KBM-7 (cell line): ENCODE measurements at places on chromosomes 6 and 20.

GRCh38 chr6:135675862-135676261 lies 175.6 kb upstream of the PDE7B start:
- DNase-seq: peak; percentile 38

GRCh38 chr20:58349570-58349969 lies 39.5 kb upstream of the VAPB start:
- no peak for DNase-seq

DNA sequence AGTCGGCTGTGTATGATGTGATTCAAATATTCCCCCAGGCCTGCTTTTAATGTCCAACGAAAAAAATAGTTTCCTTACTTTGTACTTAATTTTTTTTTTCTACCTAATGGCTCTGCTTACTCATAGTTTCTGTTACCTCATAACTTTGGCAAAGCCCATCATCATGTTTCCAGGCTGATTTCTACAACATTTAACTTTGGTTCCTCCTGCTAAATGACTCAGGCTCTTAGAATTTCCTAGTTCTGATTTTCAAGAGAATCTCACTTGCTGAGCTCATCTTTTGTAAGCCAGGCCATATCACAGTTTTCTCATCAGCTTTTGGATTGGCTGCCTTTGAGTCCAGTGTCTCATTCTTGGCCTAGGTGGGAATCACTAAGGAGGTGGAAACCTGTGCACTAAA lies 323.1 kb downstream of the HDGFL1 start:
- DNase-seq: no peak

DNA sequence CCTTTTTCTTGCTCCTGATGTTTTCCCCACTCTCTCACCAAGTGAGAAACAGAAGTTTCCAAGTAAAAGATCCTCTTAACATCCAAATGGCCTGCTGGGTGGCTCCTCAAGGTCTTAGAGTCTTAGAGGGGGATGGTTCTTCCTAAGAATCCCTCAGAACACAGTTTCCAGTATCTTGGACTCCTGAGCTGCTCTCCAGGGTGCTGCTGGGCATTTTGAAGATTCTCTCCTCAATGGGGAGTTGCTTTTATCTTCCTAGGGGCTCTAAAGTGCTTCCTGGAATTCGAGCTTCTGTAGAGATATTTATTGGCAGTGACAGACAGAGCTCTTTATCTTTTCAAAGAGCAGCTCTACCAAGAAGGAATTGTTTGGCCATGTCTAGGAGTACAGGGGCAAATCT lies 70.8 kb upstream of the SLC35B3 start:
- no peak for DNase-seq

- no peak for DNase-seq
Observed at GRCh38 chr6:104050455-104050854, 809.3 kb downstream of the HACE1 start.

DNA sequence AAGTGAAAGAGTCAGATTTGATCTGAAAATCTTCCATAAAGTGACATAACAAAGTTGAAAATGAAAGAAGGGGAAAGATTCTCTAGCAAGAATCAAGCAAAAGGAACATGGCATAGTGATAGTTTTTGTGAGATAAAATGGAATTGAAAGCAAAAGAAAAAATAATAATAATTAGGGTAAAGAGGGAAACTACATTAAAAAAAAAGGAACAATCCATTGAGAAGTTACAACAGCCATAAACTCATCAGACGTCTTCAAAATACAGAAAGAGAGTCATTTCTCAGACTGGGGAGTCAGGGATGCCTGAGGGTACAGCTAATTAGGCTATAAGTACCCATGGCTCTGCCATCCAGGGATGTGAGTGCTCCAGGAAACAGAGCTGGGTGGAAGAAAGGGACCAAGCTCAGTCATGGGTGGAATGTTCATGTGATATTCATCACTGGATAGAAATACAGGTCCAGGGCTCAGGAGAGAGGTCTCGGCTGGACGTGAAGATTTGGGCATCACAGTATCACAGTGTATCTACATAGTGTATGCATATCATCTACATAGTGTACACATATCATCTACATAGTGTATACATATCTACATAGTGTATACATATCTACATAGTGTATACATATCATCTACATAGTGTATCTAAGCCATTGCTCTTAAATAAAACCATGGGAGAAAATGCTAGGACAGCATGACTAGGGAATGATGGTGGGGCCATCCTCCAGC lies 29.4 kb downstream of the DUSP22 start:
- no peak for DNase-seq

- no peak for DNase-seq
Observed at GRCh38 chr6:44023586-44024454, 103.4 kb downstream of the MRPL14 start.

GRCh38 chr20:59848182-59848581 lies 85.3 kb downstream of the SYCP2 start:
- no peak for DNase-seq

DNA sequence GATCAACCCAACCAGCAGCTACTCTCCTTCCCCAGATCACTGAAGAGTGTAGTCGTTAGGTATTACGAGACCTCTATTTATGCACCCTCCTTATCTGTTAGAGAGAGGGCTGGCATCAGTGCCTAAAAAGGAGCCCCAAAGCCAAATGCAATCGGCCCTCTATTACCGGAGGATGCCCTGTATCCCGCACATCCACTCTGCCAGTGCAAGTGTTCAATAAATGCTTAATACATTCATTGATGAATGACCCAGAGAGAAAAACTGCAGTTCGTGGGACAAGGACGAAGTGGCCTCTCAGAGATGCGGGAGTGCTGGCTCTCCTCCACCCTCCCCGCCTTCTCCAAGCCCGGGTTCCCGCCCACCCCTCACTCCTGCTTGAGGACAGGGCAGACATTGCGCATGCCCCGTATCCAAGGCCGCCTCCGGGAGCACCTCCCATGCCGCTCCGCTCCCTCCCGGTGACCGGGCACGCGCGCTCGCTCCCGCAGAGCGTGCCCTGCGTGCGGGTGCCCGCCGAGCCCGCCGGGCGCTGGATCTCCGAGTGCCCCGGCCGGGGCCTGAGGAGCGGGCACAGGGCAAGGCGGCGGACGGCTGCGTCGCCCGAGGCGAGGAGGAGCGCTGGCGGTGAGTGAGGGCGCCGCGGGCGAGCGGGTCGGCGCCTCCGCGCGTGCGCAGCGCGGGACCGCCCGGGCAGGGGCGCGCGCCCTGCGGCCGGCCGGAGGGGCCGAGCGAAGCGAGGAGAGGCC lies 27.2 kb upstream of the BTBD3 start:
- peak; percentile 90 for DNase-seq

GRCh38 chr6:8047541-8048292 lies 16.5 kb downstream of the BLOC1S5 start:
- no peak for DNase-seq

GRCh38 chr6:105847433-105847832 lies 238.7 kb upstream of the PRDM1 start:
- DNase-seq: no peak

DNA sequence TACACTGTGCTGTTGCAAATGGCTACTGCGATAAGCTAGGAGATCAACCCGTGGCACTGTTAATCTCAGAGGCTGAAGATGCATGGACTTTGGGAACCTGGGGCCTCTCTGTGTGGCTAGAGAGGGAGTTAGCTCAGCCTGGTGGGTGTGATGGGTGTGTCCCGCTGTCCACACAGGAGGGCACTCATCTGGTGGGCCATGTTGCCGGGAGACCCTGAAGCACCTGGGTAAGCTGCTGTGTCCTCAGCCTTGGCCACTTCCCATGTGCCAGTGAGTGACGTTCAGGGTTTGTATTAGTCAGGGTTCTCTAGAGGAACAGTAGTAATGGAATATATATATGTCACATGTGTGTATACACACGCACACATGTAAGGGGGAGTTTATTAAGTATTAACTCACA lies 132.7 kb downstream of the ERMARD start:
- DNase-seq: no peak

GRCh38 chr6:110815015-110815410 lies 256 bp downstream of the CDK19 start:
- DNase-seq: no peak

- DNase-seq: peak; percentile 63
Observed at GRCh38 chr6:106702451-106703110, 73.2 kb downstream of the QRSL1 start.

DNA sequence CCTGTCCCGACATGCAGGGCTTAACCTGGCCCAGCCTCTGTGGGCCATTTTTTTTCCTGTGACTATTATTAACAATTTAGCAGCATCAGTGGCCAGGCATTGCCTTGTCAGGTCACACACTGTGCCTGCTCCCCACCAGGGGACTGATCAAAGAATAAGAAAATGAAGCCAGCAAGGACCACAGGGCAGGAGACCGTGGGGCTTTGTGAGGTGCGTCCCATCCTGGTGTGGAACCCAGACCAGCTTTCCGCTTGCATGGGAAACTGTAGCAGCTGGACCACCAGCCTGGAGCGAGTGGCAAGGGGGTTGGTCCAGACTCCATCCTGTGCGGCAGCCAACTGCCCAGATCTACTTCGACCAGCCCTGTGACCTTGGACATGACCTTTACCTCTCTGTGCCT lies 218.3 kb downstream of the ANKRD60 start:
- no peak for DNase-seq

- DNase-seq: peak; percentile 78
Observed at GRCh38 chr6:129498950-129499842, 210.8 kb downstream of the ARHGAP18 start.

DNA sequence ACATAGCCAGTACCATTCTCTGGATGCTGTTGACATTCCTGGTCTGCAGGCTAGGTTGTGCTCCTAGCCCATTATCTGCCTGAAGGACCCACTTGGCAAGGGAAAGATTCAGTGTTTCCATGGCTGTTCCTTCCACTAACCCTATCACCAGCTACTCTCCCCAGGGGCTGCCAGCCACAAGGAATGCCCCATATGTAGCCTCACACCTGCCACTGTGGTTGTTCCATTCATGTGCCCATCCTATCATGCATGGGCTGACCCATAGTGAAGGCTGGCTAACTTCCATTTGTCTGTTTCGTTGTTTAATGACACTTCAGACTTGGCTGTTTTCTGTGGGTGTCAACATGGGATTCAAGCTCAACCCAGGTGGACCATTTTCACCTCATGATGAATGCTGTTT lies 25.6 kb upstream of the HLA-A start:
- no peak for DNase-seq

DNA sequence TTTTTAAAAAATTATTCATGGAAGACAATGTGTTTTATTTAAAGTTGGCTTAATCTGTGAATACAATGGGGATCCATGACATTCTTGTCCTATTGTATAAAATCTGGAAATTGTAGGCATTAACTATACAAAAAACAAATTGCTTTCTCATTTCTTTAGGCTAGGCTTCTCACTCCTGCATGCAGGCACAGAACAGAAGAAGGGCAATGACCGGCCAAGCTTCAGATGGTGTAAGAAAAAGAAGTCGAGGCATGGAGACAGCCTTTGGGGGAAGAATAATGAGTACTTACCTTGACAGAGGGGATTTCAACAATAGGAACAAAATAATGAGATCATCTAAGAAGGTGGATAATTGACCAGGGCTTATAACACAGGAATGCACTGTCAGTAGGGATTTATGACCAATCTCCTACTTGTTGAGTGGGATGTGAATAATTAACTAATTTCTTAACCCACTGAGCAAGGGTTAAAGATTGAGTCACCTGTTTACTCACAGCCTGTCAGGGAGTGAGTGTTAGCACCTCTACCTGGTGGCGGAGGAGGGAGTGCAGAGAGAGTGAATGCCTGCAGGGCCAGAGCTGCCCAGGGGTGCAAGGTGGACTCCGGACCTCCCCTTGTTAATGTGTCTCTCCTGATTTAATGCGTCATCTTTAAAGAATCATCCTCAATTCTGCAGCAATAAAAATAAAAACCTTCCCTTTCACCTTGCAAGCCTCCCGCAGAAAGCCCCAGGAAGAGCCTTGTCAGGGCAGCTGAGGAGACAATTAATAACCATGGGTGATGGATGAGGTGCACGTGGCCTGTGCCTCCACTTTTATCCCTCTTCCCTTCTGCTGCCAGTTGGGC lies 3.9 kb downstream of the SLC22A2 start:
- DNase-seq: no peak

GRCh38 chr20:51641866-51642265 lies 99.3 kb upstream of the NFATC2 start:
- no peak for DNase-seq

- DNase-seq: no peak
Observed at GRCh38 chr6:36067374-36068011, 39.9 kb downstream of the MAPK14 start.

DNA sequence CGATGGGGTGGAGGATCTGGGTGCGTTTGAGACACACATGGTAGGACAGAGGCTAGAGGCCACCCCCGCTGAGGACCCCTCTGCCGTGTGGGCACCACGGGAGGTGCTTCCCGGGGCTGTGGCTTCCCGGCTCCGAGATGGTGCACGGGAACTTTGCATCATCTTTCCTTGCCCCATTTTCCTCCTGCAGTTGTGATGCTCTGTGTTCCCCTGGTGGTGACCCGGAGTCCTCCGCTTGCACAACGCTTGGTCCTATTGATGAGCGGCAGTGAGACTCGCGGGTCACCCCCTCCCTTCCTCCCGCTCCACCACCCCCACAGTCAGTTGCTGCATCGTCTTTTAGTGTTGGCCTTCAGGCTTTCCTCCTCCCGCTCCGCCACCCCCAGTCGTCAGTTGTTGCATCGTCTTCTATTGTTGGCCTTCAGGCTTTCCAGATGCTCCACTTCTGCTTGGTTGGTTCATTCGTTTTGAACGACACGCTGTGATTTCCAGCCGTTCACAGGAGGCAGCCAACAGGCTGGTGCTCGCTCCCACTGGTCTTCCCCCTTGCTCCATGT lies 37.3 kb downstream of the PYGB start:
- DNase-seq: peak; percentile 19

GRCh38 chr6:30207619-30208295 lies 5.4 kb downstream of the TRIM26 start:
- no peak for DNase-seq

GRCh38 chr6:154380741-154381140 lies 24.1 kb upstream of the IPCEF1 start:
- DNase-seq: no peak

GRCh38 chr20:60249436-60249835 lies 291.2 kb downstream of the CDH26 start:
- no peak for DNase-seq

DNA sequence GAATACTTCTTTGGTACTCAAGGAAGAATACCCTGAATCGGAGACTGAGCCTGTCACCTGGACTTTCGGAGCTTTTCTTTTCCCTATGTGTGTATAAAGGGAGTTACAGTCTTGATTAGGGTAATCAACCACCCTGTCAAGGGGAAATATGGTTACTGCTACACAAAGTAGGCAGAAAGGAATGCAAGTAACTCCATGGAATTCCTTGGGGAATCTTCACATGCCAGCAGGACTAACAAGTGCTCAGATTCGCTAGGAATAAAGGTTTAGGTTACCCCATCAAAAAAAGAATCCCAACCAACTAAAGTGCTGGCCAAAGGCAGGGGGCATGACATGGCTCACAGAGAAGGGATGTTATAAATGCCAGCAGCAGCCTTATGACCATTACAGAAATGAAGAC lies 10.4 kb downstream of the KCNS1 start:
- DNase-seq: no peak

DNA sequence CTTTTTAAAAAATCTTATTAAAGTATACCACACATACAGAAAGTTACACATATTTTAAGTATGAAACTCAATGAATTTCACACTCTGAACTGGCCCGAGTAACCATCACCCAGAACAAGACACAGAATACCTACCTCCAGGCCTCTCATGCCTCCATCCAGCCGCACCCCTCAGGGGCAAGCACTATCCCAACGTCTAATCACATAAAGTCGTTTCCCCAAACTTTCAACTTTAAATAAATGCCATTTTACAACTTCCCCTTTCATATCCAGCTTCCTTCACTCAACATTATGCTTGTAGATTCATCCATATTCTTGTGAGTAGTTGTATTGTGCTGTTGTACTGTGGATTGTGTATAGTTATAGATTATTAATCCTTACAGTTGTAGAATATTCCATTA lies 539.1 kb downstream of the CD83 start:
- peak; percentile 72 for DNase-seq

- DNase-seq: no peak
Observed at GRCh38 chr6:13059026-13059425, 269.3 kb downstream of the TBC1D7 start.
